HAP-1 (cell line): ENCODE measurements at places on chromosomes 2 and 18.

DNA sequence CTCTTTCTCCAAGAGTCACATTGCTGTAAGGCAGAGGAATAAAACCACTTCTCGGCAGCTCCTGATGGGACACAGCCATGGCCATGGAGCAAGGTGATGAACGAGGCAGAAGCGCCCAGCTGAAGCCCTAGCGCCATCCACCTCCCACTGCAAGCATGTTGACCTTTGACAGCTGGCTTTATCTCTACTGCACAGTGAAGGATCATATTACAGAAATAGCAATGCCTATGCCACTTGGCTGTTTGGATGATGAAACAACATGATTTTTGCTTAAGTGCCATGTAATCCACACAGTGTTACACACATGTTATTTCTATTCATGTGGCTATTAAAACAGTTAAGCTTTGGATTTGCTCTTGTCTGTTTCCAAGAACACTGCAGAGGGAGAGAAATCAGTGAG, 167.7 kb downstream of the VAPA start:
- no peak for DNase-seq

DNA sequence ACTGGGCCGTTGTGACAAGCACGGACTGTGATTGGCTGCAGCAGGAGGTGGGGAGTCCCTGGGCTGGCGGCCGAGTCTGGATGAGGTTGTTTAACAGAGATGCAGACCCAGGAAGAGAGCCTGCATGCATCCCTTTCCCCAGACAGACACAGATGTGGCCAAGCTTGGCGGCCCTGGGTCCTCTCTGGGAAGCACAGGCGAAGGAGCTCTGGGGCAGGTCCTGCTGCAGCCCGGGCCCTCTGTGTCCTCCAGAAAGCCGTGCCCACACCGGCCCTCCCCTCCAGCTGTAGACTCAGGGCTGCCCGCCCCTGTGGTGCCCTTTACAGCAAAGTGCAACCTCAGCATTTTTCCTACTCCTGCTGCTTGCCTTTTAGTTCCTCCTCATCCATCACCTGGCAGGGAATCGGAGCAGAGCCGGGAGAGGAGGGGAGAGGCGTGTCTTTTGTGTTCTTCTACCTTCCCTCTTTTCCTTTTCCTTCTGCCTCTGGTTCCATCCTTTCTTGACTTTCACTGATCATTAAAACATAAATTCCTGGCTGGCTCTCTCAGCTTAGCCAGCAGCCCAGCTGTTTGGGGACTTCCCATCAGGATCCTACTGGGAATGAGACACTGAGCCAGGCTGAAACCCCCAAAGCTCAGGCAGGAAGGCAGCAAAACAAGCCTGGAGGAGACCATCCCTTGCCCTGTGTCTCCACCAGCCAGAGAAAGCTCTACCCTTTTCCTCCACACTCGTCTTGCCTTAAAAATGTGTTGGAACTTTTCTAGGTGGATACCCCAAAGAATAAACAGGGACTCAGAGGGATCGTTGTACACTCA, 75.0 kb downstream of the CTIF start:
- no peak for DNase-seq

- no peak for DNase-seq
Observed at GRCh38 chr2:163771596-163771995, 35.8 kb upstream of the FIGN start.

- no peak for DNase-seq
Observed at GRCh38 chr2:115652652-115653051, 1210.2 kb downstream of the DPP10 start.

- DNase-seq = no peak
Observed at GRCh38 chr2:174535083-174535482, 48.3 kb upstream of the GPR155 start.

DNA sequence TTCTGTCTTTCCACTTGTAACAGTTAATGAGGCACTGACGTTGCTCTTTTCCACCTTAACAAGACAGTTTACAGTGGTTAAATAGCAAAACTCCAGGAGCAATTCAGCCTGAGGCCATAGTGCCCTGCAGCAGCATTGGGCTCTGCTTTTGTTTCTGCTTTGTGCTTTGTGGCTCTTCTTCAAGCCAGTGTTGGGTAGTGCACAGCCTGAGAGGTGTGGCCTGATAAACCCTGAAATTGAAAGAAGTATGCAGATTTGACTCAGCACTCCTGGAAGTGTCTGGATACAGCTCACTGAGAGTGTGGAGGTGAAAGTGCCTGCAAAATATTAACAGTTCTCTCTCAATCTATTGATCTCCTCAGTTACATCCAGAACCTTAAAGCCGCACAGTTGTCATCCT, 63.0 kb downstream of the STK25 start:
- peak; percentile 10 for DNase-seq

- no peak for DNase-seq
Observed at GRCh38 chr18:10100196-10100595, 186.4 kb downstream of the VAPA start.

- DNase-seq = no peak
Observed at GRCh38 chr2:72892506-72893173, 5.4 kb downstream of the SPR start.

GRCh38 chr18:59959606-59960005, 59.8 kb downstream of the PMAIP1 start:
- DNase-seq = no peak
